ENCODE measurements at places on chromosomes 1 and 21.

- DNase-seq, result no peak
Measured at GRCh38 chr1:180841415-180841814, 71.3 kb upstream of the KIAA1614 start.

DNA sequence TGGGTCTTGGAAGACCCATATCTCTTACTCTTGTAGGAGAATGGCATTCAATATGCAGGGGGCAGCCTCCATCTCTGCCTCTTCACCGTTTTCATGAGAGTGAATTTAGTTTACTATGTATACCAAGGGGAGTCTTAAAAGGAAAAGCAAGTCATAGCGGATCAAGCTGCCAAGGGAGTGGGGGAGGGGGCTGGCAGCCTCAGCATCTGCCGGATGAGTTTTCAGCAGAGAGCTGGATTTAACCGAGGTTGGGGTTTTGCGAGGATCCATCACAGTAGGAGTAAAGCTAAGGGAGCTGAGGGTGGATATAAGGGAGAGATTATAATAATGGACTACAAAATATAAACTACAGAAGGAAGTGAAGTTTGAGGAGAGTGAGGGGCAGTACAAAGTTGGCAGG is 9.9 kb downstream of the CD160 start:
- no peak for DNase-seq

DNA sequence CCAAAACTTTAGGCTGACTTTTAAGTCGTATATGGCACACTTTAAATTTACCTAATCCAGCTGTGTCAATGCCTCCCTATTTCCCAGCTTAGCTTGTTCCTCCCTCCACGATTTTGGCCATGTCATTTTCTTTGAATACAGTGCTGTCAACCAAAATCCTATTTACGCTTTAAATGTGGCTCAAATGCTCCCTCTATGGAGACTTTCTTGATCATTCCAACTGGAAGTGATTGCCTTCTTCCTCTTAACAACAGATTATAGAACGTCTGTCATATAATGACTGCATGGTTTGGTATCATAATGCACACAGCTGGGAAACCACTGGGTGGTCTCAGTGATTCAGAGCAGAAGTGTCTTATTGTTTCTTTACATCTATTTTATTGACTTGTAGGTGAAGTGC is 18.9 kb upstream of the BATF3 start:
- no peak for DNase-seq

DNA sequence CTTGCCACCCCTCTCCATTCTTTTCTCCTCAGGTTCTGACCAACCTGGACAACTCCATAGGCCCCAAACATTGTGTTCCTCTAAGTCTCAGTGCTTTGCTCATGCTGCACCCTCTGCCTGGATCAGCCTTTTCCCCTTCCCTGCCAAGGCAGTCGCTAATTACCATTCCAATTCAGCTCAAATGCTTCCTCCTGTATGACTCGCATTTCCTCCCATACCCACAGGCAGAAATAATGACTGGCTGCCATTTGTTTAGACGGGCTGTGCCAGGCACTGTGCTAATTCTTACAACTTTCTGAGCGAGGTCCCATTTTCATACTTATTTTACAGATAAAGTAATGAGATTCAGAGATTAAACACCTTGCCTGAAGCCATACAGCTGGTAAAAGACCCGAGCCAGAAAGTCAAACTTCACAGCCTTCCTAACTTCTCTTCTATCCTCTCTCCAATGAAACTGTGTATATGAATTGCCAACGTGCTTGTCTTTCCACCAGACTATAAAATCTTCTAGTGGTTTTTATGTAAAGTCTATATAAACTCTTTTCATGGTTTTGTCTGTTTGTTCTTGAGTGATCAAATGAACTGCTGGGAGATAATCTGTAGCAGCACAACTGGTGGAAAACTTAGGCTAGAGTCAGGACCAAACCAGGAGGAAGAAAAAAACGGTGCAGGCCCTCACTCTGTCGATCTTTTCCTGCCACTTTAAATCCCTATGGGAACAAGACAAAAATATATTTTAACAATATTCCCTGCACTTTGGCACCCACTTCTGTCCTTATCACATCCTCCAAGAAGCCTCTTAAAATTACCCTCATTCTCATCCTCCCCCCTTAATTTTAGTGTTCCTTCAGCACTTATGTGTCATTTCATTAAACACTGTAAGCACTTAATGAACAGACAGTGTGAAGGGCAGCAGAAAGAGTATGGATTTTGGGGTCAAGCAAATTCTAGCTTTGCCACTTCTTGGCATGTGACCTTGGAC is 33.7 kb downstream of the RAB3B start:
- no peak for DNase-seq

- DNase-seq, result no peak
Measured at GRCh38 chr1:208098773-208099172, 145.4 kb downstream of the PLXNA2 start.

DNA sequence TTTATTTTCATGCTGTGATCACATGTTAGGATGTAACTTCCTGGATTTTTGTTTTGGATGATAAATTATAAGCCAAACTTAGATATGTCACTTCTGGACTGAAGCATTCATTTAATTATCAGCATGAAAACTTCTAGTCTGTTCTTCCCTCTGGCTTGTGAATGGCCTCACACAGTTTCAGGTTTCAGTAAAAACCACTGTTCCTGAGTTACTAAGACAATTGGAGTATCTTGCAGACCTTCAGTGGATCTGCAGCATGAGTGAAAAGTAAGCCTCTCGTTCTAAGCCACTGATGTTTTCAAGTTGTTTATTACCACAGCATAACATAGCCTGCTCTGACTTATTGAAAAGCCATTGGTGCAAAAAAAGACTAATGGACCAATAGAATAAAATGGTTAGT is 55.3 kb upstream of the RGS21 start:
- no peak for DNase-seq

GRCh38 chr1:41917835-41918449 is 780 bp downstream of the HIVEP3 start:
- DNase-seq, result no peak

DNA sequence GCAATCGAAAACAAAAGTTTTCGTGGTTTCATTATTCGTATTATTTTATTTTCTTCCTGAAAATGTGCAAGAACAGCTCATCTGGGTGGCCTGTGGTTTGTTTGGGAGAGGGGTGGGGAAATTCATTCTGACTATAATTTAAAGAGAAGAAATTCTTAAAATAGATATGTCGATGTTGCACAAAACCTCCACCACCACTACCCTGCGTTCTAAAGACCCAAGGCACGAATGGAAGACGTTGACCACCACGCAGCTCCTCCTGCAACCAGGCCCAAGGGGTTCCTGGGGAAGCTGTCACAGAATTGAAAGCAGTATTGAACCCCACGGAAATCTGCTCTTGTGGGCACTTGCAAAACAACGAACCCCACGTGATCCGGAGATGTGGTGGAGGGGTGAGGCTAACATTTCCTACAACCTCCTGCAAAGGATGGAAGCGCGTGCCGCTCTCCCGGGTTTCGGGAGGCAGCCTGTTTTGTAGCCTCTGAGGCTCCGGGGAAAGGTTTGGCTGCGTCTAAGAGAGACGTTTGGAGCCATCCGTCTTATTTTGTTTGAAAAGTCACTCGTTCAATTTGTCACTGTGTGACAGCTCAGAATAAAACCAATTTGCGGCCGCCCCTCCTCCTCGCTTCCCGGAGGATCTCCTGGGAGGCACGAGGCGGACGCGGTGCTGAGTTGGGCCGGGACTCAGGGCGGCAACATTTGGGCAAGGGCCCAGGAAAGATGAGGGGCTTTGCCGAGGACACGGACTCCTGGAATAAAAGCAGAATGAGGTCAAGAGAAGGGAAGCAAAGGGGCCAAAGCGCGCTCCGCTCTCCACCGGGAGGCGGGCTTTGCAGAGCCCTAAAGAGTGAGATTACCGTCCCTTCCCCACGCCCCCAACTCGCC is 810 bp upstream of the HLX start:
- no peak for DNase-seq

GRCh38 chr1:178457651-178458050 is 39.1 kb downstream of the CLEC20A start:
- no peak for DNase-seq

Measured in stimulated activated CD4-positive, alpha-beta T cell treated with anti-CD3 and anti-CD28 coated beads, TNF-alpha, amount 100 ng/mL, for 4 hours (primary cell).